ENCODE measurements at places on chromosomes 16 and 17.

DNA sequence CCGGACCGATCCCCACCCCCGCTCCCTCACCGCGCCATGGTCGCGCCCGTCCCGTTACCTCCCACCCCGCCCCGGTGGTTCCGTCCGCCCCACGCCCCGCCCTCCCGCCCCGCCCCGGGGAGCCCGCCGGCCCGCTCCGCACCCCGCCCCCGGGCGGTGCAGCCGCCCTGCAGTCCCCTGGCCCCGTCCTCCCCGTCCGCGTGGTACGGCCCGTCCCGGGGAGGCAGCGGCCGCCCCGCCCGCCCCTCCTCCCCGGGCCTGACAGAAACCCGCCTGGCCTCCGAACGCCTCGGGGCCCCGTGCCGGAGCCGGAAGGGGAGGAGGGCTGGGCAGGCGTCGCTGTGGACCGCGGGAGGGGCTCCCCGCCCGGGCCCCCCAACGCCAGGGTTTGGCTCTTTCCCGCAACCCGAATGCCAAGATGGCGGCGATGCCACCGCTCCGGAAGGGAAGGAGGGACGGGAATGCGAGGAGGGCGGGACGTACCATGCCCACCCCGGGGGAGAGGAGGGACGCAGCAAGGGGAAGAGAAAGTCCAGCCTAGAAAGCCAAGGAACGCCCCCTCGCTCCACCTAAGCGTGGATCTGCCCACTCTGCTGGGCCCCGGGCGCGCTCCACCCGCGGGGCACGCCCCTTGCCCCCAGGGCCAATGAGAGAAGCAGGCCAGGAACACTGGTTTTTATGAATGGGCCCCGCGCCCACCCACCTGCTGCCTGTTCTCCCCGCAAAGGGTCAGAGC is at the start of gene PIP4K2B:
TSS of gene PIP4K2B (minus strand) at position 56 of the 736 bp plus-strand sequence. CDS start 132 bp downstream, outside the sequence.
- peak; percentile 82 for DNase-seq

DNA sequence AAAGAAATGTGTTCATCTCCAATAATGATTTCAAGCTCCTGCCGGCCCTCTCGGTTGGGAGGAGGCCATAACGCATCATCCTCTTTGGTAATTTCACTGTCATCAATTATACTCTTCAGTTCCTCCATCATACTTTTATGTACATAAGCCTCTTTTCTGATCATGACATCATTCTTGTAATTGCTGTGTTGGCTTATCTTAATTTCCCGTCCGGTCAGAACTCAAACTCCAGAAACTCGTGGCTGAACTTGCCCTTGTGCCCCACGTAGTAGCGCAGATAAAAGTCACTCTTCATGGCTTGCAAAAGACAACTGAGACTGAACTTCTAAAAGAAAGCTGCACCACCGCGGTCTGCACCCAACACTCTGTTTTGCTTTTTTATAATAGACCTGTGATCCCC is 13.6 kb downstream of the TMEM220 start:
- DNase-seq: no peak

DNA sequence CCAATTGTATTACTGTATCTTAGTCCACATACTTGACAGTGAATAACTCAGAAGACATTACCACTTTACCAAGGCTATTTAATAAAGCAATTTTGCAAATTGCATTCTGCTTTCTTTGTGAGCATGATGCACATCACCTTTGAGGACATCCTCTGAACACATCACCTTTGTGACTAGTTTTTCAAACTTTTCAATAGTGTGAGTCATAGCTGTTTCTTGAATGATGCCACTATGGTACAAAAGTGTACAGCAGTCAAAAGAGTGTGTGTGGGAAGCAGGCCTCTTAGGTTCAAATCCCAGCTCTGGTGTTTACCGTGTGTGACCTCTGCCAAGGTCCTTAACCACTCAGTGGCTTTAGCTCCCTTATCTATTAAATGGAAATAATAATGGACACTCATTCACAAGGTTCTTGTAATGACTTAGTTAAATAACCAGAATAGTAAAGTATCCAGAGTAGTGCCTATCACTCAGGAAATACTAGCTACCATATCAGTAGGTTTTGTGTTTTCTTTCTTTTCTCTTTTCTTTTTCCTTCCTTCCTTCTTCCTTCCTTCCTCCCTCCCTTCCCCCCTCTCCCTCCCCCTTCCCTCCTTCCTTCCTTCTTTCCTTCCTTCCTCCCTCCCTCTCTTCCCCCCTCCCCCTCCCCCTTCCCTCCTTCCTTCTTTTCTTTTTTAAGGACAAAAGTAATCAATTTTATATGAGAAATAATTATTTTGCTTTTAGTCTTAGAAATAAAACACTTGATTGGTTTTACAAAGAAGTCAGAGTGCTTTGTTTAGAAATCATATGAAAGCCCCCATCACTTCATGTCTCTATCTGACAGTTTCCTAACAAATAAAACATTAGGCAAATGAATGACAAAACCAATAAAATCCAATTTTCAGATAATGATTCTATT is 178.9 kb downstream of the MYO1D start:
- no peak for DNase-seq

DNA sequence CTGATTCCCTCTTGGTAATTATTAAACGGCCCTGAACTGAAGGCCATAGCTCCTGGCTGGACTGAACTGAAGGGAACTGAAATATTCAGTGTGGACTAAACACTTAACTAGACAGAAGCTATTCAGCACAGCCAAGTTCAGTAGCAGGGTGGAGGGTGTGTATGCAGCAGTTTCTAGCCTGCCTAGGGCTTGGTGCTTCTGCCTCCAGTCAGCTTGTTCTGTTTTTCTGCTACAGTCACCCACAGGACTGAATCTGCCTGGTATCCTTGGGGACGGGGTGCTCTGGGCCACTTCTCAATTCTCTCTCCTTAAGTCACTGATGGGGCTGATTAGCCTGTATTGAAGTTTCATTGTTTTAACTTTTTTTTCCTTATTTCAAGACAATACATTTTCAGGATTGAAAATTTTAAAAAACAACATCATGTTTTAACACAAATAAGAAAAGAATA is 77.1 kb downstream of the WWP2 start:
- no peak for DNase-seq

DNA sequence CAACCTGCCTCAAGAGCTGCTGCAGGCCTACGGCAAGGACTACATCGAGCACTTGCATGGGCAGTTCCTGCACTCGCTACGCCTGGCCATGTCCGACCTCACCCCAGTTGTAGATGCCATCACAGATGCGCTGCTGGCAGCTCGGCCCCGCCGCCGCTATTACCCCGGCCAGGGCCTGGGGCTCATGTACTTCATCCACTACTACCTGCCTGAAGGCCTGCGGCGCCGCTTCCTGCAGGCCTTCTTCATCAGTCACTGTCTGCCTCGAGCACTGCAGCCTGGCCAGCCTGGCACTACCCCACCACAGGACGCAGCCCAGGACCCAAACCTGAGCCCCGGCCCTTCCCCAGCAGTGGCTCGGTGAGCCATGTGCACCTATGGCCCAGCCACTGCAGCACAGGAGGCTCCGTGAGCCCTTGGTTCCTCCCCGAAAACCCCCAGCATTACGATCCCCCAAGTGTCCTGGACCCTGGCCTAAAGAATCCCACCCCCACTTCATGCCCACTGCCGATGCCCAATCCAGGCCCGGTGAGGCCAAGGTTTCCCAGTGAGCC is 5.8 kb downstream of the HSD11B2 start:
- DNase-seq: no peak

DNA sequence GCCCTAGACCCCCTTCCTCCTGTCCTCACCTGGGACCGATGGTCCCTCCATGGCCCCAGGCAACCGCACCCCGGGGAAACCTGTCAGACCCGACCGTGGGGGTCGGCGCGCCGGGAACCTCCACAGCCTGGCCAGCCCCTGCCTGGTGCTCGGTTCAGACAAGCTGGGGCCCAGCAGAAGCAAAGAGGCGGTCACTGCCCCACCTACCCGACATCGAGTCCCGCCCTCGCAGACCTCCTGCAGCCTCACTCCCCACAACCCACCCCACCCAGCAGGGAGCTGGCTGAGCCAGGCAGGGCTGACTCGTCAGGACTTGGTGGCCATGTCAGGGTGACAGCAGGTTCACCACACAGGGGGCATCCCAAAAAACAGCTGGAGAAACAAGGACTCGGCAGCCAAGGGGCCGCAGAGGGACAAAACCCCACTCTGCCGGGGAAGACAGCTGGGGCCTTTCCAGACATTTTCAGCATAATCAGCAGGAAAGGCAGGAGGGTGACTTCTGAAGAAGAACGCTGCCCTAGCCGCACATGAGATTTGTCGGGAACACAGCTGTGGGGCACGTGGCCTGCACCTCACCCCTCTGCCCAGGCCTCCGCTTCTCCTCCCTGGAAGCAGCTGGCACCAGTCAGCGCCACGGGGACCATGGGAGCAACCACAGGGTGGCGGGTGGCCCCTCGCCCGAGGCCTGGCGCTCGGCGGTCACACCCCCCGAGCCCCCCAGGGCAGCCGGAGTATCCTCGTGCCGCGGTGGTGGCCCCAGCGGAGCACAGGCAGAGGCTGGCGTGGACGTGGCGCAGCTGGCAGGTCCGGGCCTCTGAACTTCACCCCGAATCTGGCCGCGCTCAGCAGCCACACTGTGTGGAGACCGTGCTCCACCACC is 22.9 kb downstream of the GNPTG start:
- no peak for DNase-seq

- no peak for DNase-seq
Measured at GRCh38 chr16:85327731-85328675, 215.7 kb upstream of the CIBAR2 start.
